Adipose tissue (tissue), 3 donors: ENCODE measurements at places on chromosomes 4 and X. TPM values are rescaled to one million over a fixed set of nuclear protein-coding genes. Genes with fewer than 3 reads are reported as not detected.

TCEAL6 gene
- polyA plus RNA-seq, result 0.10 TPM

SPANXC gene
- not detected for polyA plus RNA-seq

PLP1 gene
- 3.0 TPM for polyA plus RNA-seq

ZFP42 gene
- polyA plus RNA-seq, result 0.09 TPM

SLC25A5 gene
- polyA plus RNA-seq, result 511 TPM

USP11 gene
- polyA plus RNA-seq, result 25.6 TPM

SPIN3 gene
- polyA plus RNA-seq, result 4.3 TPM

MORC4 gene
- 11.6 TPM for polyA plus RNA-seq

FHIP1A gene
- polyA plus RNA-seq, result 3.8 TPM

DOCK11 gene
- polyA plus RNA-seq, result 35.2 TPM

USP26 gene
- not detected for polyA plus RNA-seq

BEX5 gene
- 17.1 TPM for polyA plus RNA-seq
